ENCODE measurements at places on chromosomes 4 and X. TPM values are rescaled to one million over a fixed set of nuclear protein-coding genes. Genes with fewer than 3 reads are reported as not detected.

- no peaks in the 10 kb centered on the region for H3K36me3 ChIP-seq
- no peaks in the 10 kb centered on the region for H3K27me3 ChIP-seq
- H3K27ac ChIP-seq: no peak overlapping the region
- no peak overlapping the region for H3K4me3 ChIP-seq
Measured at GRCh38 chr4:144970597-144970996, 127.4 kb downstream of the ANAPC10 start.

- no peaks in the 10 kb centered on the region for H3K4me1 ChIP-seq
- H3K27ac ChIP-seq: no peak overlapping the region
- no peaks in the 10 kb centered on the region for H3K27me3 ChIP-seq
- H3K36me3 ChIP-seq: no peaks in the 10 kb centered on the region
- H3K4me3 ChIP-seq: no peak overlapping the region
- no peak for DNase-seq
Measured at GRCh38 chr4:99683895-99684294, 26.3 kb upstream of the C4orf54 start.

DNA sequence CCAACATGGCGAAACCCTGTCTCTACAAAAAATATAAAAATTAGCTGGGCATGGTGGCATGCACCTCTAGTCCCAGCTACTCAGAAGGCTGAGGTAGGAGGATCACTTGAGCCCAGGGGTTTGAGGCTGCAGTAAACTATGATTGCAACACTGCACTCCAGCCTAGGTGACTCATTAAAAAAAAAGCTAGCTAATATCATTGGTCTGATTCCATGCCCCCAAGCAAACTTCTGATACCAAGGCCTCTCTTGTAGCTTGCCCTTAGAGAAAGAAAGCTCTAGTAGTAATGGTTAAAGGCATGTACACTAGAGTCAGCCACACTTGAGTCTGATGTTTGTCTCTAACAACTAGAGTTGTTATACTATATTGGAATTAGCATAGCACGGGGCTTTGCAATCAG is 32.6 kb upstream of the PHF8 start:
- no peaks in the 10 kb centered on the region for H3K4me1 ChIP-seq
- no peak overlapping the region for H3K27ac ChIP-seq
- H3K4me3 ChIP-seq: no peak overlapping the region
- no peak for DNase-seq

- no peak overlapping the region for H3K4me3 ChIP-seq
- no peak overlapping the region for H3K27ac ChIP-seq
- no peaks in the 10 kb centered on the region for H3K36me3 ChIP-seq
- no peak for DNase-seq
- H3K4me1 ChIP-seq: peaks cover 14% of the 10 kb centered on the region
Measured at GRCh38 chrX:2512501-2512900, 11.7 kb upstream of the DHRSX start.

GCNA gene
- total RNA-seq: 0.97 TPM

ASMT gene
- total RNA-seq: 0.28 TPM

GRCh38 chr4:134915355-134915754 is 713.8 kb upstream of the PABPC4L start:
- no peaks in the 10 kb centered on the region for H3K27me3 ChIP-seq
- no peak overlapping the region for H3K4me3 ChIP-seq
- no peak for DNase-seq
- H3K4me1 ChIP-seq: no peaks in the 10 kb centered on the region
- no peaks in the 10 kb centered on the region for H3K36me3 ChIP-seq
- H3K27ac ChIP-seq: no peak overlapping the region

GRCh38 chrX:23952391-23952790 is 44.6 kb downstream of the CXorf58 start:
- DNase-seq: no peak
- H3K36me3 ChIP-seq: no peaks in the 10 kb centered on the region
- no peak overlapping the region for H3K27ac ChIP-seq
- no peaks in the 10 kb centered on the region for H3K27me3 ChIP-seq
- H3K4me1 ChIP-seq: peaks cover 18% of the 10 kb centered on the region

GAGE1 gene
- not detected for total RNA-seq

HSFX2 gene
- 0.77 TPM for total RNA-seq

DNA sequence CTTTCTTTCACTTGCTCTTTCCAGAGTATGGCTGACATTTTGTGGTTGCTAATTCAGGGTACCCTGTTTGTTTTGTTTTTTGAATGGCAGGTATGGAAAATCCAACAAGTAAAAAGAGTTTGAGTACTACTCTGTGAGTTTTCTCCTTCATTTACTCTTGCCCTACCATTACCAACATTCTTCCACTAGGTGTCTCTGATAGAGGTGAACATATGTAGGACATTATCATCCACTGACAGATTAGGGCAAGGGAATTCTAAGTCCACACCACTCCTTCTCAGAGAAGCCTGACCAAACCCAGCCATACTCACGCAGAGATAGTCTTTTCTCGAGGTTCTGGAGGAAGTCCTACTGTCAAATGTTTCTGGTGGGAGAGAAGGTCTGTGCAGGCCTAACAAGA is 36.7 kb upstream of the HDAC8 start:
- no peaks in the 10 kb centered on the region for H3K36me3 ChIP-seq
- no peaks in the 10 kb centered on the region for H3K27me3 ChIP-seq
- no peaks in the 10 kb centered on the region for H3K4me1 ChIP-seq
- no peak overlapping the region for H3K27ac ChIP-seq
- no peak for DNase-seq
- H3K4me3 ChIP-seq: no peak overlapping the region

NDST3 gene
- 0.59 TPM for total RNA-seq

- no peak overlapping the region for H3K4me3 ChIP-seq
- H3K36me3 ChIP-seq: no peaks in the 10 kb centered on the region
- no peak overlapping the region for H3K27ac ChIP-seq
- DNase-seq: no peak
- H3K27me3 ChIP-seq: no peaks in the 10 kb centered on the region
- no peaks in the 10 kb centered on the region for H3K4me1 ChIP-seq
Measured at GRCh38 chr4:76850010-76850441, 47.9 kb downstream of the SOWAHB start.

GRCh38 chr4:19319607-19320006 is 932.1 kb upstream of the SLIT2 start:
- H3K4me1 ChIP-seq: peaks cover 19% of the 10 kb centered on the region
- no peak overlapping the region for H3K4me3 ChIP-seq
- H3K27ac ChIP-seq: peak overlapping the region; percentile 21
- no peaks in the 10 kb centered on the region for H3K27me3 ChIP-seq

ATP5ME gene
- total RNA-seq: 114 TPM

CXCL10 gene
- not detected for total RNA-seq

DNA sequence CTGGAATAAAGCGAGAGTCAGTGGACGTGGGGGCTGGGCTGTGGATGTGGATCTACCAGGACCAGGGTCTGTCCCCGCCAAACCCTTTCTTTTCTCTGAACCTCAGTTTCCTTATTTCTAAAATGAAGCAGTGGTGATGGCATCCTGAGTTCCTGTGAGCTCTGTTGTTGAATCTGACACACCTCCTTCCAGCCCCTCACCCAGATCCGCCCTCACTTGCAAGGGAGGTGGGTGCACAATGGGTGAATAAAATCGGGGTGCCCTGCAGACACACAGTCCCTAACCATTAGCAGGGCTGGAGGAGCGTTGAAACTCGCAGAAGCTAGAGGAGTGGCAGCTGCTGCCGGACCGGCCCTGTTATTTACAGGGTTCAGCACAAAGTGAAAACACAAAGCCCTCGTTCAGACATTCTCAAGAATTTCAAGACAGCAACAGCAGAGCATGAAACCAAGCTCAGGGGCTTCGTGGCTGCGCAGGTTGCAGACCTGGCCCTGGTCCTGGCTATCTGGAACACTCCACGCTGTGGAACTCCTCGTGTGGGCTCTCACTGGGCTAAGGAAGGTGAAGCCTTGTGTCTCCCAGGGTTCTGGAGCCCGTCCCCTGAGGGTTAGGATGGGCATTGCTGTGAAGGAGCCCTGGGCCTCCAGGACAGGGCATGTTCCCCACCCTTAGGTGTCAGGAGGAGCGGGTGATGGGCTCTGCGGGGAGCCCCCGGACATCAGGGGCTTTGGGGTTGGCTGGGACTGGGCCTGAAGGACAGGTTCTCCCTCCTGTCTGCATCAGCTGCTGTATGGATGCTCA is 42.9 kb downstream of the PSAPL1 start:
- peaks cover 42% of the 10 kb centered on the region for H3K4me1 ChIP-seq
- H3K4me3 ChIP-seq: no peak overlapping the region
- DNase-seq: no peak
- H3K27ac ChIP-seq: no peak overlapping the region
- no peaks in the 10 kb centered on the region for H3K27me3 ChIP-seq
- no peaks in the 10 kb centered on the region for H3K36me3 ChIP-seq

DNA sequence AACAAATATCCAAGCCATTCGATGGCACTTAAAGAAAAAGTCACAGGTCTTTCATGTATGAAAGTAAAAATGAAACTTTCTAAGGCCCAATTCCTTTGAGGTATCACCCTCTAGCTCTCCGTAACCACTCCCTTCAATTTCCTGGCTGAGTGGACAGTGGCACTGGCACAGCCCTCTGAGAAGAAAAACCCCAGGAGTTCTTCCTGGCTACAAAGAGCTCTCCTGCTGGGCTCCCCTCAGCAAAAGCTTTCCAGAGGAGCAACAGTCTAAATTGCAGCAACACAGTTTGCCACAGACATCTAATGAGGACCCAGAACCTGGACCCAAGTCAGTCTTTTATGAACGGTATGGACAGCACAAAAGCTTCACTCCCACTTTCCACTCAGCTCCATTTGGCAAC is 71.8 kb downstream of the FUNDC1 start:
- no peaks in the 10 kb centered on the region for H3K36me3 ChIP-seq
- no peak overlapping the region for H3K27ac ChIP-seq
- no peak overlapping the region for H3K4me3 ChIP-seq

DNA sequence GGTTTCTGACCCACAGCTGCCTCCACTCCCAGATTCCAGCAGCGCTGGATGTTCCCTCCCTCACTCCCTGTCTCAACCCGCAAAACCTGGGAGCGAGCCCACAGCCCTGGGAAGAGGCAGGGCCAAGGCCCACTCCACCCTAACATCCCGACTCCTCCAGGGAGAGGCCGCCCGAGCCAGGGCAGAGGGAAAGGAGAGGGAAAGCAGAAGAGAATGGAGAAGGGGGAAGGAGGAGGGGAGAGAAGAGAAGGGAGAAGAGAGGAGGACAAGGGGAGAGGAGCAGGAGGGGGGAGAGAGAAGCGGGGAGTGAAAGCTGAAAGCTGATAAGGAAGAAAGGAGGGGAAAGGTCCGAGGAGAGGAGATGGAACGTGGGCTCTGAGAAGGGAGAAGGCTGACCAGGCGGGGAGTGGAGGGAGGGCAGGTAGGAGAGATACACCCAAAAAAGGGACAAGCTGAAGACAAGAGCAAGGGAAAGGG is 120.2 kb upstream of the PJA1 start:
- H3K4me1 ChIP-seq: peaks cover 11% of the 10 kb centered on the region
- no peaks in the 10 kb centered on the region for H3K27me3 ChIP-seq
- no peaks in the 10 kb centered on the region for H3K36me3 ChIP-seq
- no peak overlapping the region for H3K4me3 ChIP-seq
- peak; percentile 35 for DNase-seq

GRCh38 chrX:43845776-43846175 is 36.5 kb downstream of the MAOB start:
- H3K36me3 ChIP-seq: no peaks in the 10 kb centered on the region
- H3K27ac ChIP-seq: no peak overlapping the region
- H3K27me3 ChIP-seq: no peaks in the 10 kb centered on the region
- no peak for DNase-seq
- no peaks in the 10 kb centered on the region for H3K4me1 ChIP-seq

GRCh38 chr4:114598191-114599121 is at the start of gene UGT8:
UGT8 (plus strand) TSS chr4:114598807; CDS start chr4:114622881, 24,074 bp downstream.
- no peaks in the 10 kb centered on the region for H3K36me3 ChIP-seq
- peak; percentile 87 for DNase-seq
- peaks cover 46% of the 10 kb centered on the region for H3K27me3 ChIP-seq
- H3K4me3 ChIP-seq: peak within 1 kb of the TSS; percentile 81
- H3K27ac ChIP-seq: no peak within 1 kb of the TSS
- H3K4me1 ChIP-seq: peaks cover 18% of the 10 kb centered on the region

DNA sequence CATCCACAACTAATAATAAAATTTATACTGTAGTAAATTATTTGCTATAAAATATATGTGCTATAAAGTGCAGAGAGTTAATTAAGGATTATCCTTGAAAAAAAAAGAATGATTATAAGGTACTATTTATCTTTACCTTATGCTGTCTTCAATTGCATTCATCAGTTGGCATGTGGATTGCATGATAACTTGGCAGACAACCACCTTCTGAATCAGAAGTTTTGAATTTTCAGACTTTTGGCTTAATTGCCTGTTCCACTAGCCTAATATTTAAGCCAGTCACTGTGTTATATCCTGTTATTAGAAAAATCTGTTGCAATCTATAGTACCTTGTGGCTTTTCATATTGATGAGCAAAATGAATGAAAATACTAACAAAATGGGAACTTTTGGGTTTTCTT is 1040.3 kb upstream of the PCDH10 start:
- no peak overlapping the region for H3K4me3 ChIP-seq
- no peaks in the 10 kb centered on the region for H3K27me3 ChIP-seq
- H3K4me1 ChIP-seq: no peaks in the 10 kb centered on the region

EFHC2 gene
- total RNA-seq: 3.2 TPM

- H3K4me1 ChIP-seq: no peaks in the 10 kb centered on the region
- no peaks in the 10 kb centered on the region for H3K27me3 ChIP-seq
- H3K4me3 ChIP-seq: no peak overlapping the region
- H3K27ac ChIP-seq: no peak overlapping the region
- H3K36me3 ChIP-seq: no peaks in the 10 kb centered on the region
Measured at GRCh38 chrX:69014200-69014599, 151.1 kb downstream of the PJA1 start.

- no peaks in the 10 kb centered on the region for H3K27me3 ChIP-seq
- no peak for DNase-seq
- no peak overlapping the region for H3K27ac ChIP-seq
- no peak overlapping the region for H3K4me3 ChIP-seq
- H3K36me3 ChIP-seq: no peaks in the 10 kb centered on the region
- no peaks in the 10 kb centered on the region for H3K4me1 ChIP-seq
Measured at GRCh38 chrX:25158635-25159034, 142.9 kb upstream of the ARX start.

CT45A10 gene
- total RNA-seq: not detected

All from neural progenitor cell (in vitro differentiated cells).